ENCODE measurements at places on chromosomes 5 and 9.

- peak; percentile 63 for DNase-seq
Measured at GRCh38 chr9:89408628-89409101, 89.2 kb downstream of the SEMA4D start.

GRCh38 chr5:125411071-125411743 is 664.8 kb upstream of the ZNF608 start:
- no peak for DNase-seq

DNA sequence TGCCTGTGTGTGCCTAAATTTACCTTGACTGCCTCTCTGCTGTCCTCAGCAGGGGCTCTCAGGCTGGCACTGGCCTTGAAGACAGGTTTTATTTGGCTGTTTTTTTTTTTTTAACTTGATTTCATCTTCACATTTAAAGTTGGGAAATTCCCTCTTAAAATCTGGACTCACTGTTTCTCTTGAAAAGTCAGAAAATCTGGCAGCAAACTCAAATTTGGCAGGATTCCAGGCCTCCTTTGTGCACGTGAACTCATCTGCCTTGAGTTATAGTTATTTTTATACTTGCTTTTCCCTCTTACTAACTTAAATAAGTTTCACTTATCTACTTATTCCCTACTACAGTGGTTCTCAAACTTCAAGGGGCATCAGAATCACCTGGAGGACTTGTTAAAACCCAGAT is 118.4 kb upstream of the MAP3K1 start:
- DNase-seq: no peak

DNA sequence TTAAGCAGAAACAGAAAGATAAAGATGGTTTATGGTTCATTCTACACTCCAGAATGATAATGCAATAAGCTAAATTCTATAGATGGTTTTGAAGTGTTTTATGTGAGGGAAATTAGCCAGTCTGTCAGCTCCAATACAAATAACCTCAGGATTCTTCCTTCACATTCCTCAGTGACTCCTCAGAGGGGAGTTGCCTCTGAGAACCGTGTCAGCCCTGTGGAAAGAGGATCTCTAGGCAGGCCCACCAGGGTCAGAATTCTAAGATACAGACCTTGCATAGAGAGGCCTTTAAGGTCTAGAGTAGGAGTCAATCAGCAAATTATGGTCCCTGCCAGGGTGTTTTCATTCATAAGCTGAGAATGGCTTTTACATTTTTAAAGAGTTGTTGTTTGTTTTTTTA is 26.6 kb downstream of the RUSC2 start:
- DNase-seq: no peak

GRCh38 chr9:105908069-105908468 is 213.7 kb downstream of the TMEM38B start:
- DNase-seq: no peak

DNA sequence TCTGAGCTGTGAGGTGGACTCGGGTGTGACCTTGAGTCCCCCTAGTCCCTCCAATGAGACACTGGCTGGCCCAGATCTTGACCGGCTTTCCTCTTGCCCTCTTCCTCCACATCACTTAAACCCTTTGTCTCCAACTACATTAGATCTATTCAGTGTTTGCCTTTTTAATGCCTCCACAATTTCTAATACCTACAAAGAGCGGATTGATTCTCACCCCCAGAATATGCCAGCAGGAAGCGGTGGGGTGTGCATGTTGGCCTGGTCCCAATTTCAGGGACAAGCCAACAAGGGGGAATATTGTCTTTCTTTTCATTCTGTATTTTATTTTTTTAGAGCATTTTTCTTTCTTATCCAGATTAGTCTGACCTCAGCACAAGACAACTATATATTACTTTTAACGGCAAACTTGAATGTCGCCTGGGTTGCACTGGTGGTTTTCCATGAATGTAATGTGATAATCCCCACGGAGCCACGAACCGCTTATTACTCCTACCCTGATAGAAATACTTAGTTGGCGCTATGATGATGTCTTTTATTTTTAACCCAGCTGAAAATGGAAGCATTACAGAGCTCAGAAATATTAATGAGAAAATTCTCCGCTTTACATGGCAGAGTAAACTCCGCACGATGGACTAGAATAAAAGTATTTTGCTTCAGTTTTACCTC is 68.5 kb upstream of the MYO10 start:
- DNase-seq: no peak

DNA sequence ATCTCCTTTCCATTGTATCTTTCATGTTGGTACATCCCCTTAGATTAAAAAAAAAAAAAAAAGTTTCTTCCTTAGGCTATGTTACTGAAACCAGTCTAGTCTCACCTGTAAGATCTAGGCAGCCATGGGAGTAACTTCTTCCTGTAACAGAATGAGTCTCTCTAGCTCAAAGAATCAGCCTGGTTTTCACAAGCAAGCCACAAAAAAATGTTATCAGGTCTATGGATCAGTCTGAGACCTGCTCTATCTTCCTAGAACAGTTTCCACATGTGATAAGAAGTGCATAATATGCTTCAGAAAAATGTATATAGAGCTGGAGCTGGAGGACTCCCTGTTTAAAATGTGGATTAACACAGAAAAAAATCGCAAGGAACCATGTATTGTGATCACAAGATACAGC is 53.8 kb downstream of the ARRDC3 start:
- no peak for DNase-seq

DNA sequence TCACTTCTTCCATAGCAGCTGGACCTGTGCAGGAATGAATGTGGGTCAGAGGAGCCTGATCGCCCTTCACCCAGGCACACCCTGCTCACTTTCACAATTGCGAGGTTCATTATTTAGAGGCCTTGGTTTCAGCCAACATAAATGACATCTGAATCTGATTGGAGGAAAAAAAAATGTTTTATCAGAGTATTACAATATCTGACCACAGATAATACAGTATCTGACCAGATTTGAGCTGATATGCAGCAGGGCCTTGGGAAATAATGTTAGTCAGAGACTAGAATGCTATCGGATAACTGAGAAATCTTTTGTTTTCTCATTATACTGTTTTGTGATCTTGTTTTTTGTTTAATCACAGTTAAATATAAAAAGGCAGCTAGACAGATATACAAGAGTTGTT is 7.7 kb downstream of the ICE1 start:
- no peak for DNase-seq

DNA sequence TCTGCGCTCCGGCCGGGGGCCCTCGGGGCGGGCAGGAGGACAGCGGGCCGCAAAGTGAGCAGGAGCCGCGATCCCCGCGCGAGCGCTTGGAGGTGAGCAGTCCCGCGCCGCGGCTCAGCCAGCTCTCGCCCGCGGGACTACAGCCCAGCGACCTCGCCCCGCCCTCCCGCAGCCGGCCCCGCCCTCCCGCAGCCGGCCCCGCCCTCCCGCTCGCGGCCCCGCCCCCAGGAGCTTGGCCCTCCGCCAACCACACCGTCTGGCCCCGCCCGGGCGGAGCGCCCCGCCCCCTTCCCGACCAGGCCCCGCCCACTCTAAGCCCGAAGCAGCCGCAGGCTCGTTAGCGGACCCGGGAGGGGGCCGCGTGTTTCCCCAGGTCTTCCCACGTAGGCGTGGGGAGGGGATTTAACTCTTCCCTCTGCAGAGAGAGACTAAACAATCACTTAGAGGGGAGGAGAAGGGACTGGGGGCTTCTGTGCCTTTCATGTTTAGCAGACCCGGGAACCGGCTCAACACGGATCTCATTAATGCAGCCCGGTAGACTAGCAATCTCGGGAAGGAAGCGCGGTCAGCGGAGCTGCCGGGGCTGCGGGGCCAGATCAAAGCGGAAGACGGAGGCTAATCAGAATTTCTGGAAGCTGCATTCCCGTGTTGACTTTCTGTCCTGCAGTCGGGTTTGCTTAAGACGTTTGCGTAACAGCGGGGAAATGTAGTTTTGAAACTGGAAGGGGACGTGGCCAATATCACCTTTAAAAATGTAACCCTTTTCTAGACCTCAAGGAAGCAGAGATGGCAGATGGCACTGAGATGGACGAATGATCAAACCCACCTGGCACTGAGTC is at the start of gene MYO10:
TSS of gene MYO10 (minus strand) at position 139 of the 839 bp plus-strand sequence. CDS start 480 bp downstream, outside the sequence.
- DNase-seq: peak; percentile 27

DNA sequence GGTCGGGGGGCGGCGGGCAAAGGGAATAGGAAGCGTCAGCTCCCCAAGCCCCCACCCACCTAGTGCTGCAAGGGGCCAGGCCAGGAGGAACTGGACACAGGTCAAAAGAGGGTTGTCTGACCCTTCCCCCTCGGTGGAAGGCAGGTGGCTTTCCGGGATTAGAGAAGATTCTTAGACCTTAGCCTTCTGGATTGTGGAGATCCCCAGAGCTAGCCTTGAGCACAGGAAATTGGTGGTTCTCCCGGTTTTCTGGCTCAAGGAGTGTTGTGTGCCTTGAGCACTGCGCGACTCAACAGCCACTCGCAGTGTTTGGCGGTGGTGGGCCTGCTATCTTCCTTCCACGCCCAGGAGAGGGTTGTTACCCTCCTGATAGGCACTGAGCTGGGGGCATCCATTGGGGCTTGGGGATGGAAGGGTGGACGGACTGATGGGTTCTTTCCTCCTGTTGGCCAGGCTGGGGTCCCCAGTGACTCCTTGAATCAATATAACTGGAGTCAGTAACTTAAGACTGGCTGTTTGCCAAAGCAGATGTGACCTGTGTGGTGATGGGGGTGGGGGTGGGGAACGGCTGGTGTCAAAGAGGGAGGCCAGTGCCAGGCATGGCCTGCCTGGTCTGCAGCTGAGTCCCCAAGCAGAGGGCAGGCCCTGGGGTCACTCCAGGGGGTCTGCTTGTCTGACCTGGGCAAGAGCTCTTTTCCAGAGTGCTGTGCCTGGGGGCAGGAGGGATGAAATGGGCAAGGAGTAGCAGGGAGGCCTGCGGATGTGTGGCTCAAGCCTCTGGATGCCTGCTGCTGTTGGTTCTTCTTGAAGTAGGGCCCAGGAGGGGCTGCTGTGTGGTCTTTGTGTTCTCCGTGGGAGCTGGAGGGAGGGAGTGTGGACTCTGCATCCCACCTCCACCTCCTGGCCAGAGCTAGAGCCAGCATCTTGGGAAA is 2.1 kb downstream of the FGF18 start:
- no peak for DNase-seq

DNA sequence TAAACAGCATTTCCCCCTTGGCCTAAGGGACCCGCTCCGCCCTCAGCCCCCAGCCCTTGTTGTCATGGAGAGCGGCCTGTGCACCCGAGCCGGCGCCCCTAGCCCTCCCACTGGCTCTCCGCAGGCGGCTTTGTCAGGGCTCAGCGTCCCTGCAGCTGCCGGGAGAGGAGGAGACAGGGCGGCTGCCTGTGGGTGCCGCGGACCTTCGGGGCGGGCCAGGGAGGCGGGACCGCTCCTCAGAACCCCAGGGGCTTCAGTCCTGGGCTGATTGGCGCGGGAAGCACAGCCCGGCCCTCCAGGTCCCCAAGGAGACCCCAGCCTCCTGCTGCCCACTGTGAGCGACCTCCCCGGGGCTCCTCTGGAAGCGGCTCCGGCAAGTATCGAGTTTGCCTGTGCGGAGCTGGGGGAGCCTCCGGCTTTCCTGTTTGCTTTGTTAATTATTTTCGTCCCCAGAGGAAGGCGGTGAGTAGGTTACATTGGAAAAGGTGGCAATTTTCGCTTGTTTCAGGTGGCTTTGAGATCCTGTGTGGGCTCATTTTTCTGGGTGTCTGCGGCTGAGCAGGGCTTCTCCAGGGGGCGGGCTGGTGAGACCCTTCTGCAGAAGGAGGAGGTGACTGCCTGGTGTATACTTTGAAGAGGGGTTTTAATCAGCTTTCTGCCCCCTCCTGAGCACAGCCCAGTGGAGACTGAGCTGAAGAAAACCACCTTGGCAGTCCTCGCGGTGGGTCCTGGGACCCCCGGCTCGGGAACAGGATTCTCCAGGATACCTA is at the start of gene FGD3:
TSS of gene FGD3 (plus strand) at position 256 of the 770 bp plus-strand sequence. CDS start 28,734 bp downstream, outside the sequence.
- DNase-seq: peak; percentile 31

GRCh38 chr5:168014433-168015123 is 276.9 kb upstream of the WWC1 start:
- DNase-seq: no peak

GRCh38 chr5:143679777-143680176 is 132.2 kb upstream of the HMHB1 start:
- no peak for DNase-seq

- DNase-seq: no peak
Measured at GRCh38 chr9:81890104-81890503, 38.1 kb upstream of the SPATA31D4 start.

DNA sequence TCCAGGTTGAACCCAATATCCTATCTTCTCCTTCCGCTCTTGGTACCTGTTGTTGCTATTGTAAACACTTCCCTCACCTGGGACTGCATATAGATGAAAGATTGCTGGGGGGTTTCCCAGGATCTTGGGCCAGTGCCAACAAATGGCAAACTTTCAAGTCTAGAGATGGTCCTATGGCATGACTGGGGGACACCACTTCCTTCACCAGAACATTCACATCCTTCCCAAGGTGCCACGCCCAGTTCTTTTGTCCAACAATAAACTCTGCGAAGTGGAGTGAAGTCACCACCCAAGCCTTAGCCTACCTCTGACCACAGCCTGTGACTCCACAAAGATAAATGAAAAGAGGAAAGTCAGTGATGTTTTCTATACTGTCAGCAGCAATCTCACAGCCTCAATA is 34.4 kb downstream of the DOCK8 start:
- no peak for DNase-seq

DNA sequence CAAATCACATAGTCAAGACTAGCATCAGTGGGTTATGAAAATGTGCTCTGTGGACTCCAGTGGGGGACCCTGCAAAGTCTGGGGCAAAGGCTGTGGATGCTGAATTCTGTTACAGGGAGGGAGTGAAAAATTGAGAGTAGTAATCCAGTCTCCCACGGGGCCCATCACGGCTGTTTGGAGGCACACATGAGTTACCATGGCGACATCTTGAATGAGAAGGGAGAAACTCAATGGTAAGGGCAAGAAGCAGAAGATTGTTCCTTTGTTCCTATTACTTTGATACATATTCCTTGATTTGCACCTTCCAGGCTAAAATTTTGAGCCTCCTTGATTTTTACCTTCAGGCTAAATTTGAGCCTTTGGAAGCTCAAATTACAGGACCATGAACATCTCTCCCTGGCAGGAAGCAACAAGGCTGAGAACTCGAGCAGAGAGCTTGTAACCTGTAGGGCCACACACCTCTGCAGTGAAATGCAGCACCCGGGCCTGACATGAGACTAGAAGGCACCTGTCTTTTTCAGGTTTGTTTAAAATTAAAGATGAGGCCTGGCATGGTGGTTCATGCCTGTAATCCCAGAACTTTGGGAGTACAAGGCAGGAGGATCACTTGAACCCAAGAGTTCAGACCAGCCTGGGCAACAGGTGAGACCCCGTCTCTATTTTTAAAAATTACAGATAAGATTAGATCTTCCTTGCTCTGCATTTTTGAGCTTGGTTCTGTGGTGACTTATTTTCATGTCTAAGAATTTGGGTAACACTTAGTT is 31.0 kb upstream of the ZFR start:
- DNase-seq: no peak
